ENCODE measurements at places on chromosomes 6 and 20. TPM values are rescaled to one million over a fixed set of nuclear protein-coding genes. Genes with fewer than 3 reads are reported as not detected.

GRCh38 chr6:38436726-38437465 is 202.8 kb downstream of the BTBD9 start:
- DNase-seq = no peak

OLIG3 gene
- total RNA-seq = not detected

DNA sequence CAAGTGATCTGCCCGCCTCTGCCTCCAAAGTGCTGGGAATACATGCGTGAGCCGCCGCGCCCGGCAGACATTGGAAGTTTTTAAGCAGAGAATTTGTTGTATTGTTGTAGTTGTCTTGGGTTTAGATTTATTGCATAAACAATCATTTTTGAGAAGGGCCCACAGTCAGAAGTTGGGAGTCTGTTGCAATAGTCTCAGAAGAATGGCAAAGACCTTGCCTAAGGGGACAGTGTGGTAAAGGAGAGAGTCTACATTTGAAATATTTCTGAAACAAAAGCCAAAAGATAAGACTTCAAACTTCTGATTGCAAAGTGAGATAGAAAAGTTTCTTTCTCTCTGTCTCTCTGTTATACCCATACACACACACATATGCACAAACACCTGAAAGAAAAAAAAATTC is 22.5 kb downstream of the HFE start:
- DNase-seq = no peak

PRELID3B gene
- total RNA-seq = 62.1 TPM

DNA sequence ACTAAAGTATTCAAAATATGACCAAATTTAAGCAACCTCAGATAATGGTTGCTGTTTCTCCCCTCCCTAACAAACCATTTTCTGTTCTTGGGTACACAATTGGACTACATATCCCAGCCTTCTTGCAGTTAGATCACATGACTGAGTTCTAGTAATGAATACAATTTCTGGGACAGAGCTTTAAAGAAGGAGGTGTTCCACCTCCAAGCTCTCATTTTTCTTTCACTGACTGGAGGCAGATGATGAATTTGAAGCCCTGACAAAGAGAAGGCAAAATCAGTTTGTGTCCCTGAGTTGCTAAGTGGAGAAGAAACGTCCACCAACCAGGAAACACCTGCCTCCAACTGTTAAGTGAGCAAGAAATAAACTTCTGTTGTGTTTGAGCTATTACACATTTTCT is 117.2 kb downstream of the LCA5 start:
- DNase-seq = no peak

- DNase-seq = no peak
Measured at GRCh38 chr20:25328954-25329498, 61.6 kb downstream of the ABHD12 start.

DNA sequence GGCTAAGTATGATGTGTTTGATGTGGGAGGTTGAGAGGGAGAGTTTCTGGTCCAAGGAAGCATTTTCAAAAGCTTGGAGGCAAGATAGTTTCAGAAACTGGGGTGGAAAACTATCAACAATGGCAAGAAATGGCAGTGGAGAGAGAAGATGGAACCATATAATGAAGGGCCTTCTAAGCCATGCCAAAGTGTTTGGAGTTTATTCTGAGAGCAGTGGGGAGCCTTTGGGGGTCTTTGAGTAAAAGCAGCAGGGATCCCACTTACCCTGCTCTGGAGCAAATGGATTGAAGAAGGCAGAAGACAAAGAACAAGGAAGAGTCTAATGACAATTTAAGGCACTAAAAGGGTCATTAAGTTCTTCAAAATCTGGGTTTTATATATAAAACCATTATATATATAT is 538.9 kb downstream of the UTRN start:
- DNase-seq = no peak

PPP1R14C gene
- 0.52 TPM for total RNA-seq

GRCh38 chr6:12956991-12957320 is 240.4 kb downstream of the PHACTR1 start:
- DNase-seq = no peak
